ENCODE measurements at places on chromosomes 6 and 20. TPM values are rescaled to one million over a fixed set of nuclear protein-coding genes. Genes with fewer than 3 reads are reported as not detected.

DNA sequence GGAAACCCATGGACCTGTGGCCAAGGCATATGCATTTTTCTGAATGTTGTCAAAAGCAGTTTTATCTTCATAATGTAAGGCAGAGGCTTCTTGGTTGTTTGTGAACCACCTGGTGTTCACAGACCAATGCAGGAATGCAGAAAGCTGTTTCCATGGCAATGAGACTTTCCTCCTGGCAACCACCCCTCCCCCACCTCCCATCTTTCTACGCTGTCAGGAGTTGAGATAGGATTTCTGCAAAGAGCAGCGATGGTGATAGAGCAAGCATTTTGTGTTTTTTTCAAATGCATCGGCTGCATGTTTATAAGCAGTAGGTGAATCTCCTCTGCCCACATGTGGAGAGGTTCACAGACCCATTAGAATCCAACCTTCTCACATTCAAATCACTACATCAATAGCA, 114.1 kb upstream of the SMLR1 start:
- DNase-seq, result no peak

- DNase-seq, result no peak
Observed at GRCh38 chr6:162069995-162070394, 657.6 kb downstream of the PRKN start.

- no peak for DNase-seq
Observed at GRCh38 chr20:44810391-44811149, at the start of gene RIMS4. RIMS4 (minus strand) TSS chr20:44810546; CDS start chr20:44810271, 275 bp downstream.

DNA sequence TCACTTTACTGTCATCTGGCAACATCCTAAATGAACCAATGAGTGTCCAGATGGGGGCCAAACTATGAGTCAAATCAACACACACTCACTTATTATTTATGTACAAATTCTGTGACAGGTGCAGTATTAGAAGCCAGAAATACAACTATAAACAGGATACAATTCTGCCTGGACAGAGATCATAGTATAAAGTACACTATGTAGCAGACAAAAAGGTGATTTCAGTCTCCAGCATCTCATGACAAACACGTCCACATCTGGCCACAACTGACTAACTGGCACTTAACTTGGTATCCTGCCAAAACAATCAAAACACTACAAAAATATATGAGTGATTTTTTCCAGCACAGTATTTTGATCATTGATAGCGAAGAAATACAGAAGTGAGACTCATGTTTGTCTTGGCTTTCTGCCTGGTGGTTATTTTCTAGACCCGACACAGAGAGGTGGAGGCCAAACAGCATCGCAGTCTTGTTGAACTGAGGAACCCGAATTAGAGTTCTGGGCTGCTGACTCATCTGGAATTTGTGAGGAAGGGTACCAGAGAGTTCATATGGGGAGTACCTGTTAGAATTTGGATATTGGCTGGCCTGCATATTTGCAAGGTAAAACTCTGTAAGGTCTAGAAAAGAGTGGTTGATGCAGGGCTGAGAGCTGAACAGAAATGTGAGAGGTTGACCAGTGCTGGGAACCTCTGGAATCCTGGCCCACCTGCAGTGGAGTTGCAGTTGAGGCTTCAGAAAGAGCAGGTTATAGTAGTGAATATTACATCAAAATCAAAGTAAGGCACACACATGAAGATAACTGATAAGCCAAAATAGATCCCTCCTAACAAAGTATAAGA, 475.2 kb downstream of the PTPRT start:
- DNase-seq, result no peak

GRCh38 chr20:32387252-32387651, 29.1 kb downstream of the ASXL1 start:
- no peak for DNase-seq

GRCh38 chr6:166477647-166478365, 95.1 kb upstream of the MPC1 start:
- no peak for DNase-seq

The TGM2 gene
- total RNA-seq, result 2,020 TPM

The GABRR1 gene
- total RNA-seq, result not detected

The EMILIN3 gene
- not detected for total RNA-seq

The BPIFB1 gene
- not detected for total RNA-seq

The GHRH gene
- total RNA-seq, result not detected

The NHSL1 gene
- total RNA-seq, result 4.7 TPM

The ATAT1 gene
- 5.2 TPM for total RNA-seq

Data from fibroblast of villous mesenchyme (primary cell).